ENCODE measurements at places on chromosomes 11 and 22.

DNA sequence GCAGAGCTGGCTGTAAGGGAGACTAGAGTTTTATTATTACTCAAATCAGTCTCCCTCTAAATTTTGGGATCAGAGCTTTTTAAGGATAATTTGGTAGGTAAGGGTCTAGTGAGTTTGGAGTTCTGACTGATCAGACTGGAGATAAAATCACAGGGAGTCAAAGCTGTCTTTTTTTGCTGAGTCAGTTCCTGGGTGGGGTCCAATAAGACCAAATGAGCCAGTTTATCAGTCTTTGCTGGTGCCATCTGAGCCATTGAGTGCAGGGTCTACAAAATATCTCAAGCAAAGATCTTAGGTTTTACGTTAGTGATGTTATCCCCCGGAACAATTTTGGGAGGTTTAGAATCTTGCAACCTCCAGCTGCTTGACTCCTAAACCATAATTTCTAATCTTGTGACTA is 935.1 kb upstream of the RAG2 start:
- DNase-seq, result no peak

GRCh38 chr11:133977067-133977677 is 20.4 kb upstream of the IGSF9B start:
- no peak for DNase-seq

DNA sequence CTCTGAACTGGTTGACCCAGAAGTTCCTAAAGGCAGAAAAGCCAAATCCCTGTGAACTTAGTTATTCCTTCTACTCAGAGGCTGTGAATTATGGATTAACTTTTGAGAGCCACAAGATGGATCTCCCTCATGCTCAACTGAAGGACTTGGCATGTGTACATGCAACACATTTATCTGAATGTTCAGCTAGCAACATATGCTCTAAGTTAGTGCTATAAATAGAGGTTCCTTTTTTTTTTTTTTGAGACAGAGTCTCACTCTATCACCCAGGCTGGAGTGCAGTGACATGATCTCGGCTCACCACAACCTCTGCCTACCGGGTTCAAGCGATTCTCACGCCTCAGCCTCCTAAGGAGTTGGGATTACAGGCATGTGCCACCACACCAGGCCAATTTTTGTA is 40.1 kb downstream of the EIF4ENIF1 start:
- DNase-seq, result no peak

DNA sequence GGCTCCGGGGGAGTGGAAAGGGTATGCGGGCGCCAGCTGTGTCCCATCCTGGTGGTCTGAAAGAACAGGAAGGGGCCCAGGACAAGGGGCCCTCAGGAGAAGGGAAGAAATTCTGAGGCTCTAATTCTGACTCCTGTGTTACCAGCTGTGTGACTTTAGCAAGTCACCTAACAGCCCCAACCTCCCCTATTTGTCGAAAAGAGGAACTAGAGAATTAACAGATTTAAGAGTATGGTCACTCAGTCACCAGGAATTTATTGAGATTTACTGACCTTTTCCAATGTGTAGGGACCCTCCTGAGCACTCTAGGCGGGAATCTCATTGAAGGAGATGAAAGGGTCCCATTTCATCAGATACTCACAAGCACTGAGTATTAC is 14.6 kb downstream of the RPS6KA4 start:
- DNase-seq, result no peak

DNA sequence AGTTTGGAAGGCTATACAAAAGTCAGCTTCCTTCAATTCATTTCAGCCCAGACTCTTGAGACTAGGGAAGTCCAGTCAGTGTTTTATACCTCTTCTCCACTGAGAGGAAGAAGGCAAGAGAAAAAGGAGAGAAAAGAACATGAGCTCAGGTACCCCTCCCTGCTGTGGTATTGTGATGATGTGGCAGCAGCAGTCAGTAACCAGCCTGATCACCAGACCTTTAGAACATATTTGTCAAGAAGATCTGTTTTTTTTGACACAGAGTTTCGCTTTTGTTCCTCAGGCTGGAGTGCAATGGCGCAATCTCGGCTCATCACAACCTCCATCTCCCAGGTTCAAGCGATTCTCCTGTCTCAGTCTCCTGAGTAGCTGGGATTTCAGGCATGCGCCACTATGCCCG is 21.2 kb upstream of the RPS13 start:
- DNase-seq, result no peak

Measured in glutamatergic neuron (in vitro differentiated cells).